Stimulated activated CD4-positive, alpha-beta T cell treated with anti-CD3 and anti-CD28 coated beads, Interleukin-2, amount 100 ng/mL, for 24 hours (primary cell): ENCODE measurements at places on chromosomes 1 and 21.
A peak's percentile ranks its signal among the peaks of the same experiment; 100 is the strongest.

DNA sequence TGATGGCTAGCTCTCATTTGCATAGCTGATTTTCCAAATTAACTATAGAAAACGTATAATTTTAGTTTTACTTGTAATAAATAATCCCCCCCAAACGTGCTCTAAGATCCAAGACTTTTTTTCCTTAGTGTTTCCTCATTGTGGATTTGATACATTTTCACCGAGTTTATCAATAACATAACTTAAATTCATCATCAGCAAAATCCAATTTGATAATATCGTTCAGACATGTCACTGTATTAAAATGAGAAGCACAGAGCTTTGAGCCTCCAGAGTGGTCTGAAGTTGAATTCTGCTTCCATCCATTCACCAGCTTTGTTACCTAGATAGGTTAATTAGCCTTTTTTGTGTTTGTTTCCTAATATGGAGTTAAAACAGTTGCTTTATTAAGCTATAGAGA, 51.7 kb downstream of the IVNS1ABP start:
- no peak for DNase-seq

DNA sequence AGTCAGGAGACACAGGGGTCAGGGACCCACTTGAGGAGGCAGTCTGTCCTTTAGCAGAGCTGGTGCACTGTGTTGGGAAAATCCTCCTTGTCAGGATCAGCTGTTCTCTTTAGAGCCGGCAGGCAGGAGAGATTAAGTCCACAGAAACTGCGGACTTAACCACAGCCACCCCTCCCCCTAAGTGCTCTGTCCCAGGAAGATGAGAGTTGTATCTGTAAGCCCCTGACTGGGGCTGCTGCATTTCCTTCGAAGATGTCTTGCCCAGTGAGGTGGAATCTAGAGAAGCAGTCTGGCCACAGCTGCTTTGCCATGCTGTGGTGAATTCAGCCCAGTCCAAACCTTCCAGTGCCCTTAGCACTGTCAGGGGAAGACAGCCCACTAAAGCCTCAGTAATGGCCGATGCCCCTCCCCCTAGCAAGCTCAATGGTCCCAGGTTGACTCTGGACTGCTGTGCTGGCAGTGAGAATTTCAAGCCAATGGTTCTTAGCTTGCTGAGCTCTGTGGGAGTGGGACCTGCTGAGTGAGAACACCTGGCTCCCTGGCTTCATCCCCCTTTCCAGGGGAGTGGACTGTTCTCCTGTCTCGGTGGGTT, 172.8 kb downstream of the ST6GALNAC3 start:
- no peak for DNase-seq

GRCh38 chr21:39136711-39137110, 46.5 kb downstream of the PSMG1 start:
- DNase-seq: no peak

DNA sequence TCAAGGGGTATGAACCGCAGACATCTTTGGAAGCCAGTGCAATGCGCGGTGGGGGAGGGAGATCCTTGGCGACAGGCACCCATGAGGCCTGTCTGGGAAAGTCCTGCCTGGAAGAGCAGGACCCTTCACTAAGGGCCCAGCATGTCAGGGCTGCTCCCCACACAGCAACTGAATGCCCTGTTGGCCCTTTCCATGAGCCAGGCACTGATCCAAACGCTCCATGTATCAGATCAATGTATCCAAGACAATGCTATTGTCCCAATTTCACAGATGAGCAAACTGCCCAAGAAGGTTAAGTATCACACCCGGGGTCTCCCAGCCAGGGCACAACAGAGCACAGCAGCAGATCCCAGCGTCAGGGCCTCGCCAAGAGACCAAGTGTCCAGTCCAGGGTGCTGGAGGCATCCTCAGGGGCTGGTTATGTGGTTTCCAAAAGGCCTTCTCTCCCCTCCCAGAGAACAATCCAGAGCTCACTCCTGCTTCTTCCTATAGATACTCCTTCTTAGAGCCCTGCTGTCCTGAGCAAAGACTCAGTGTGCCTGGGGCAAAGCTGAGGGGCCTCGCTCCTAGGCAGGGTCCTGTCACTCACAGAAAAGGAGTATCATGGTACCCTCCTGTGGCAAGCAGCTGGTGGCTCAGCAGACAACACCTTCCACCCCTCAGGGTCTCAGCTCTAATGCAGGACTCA, 328.0 kb downstream of the NPHP4 start:
- no peak for DNase-seq

DNA sequence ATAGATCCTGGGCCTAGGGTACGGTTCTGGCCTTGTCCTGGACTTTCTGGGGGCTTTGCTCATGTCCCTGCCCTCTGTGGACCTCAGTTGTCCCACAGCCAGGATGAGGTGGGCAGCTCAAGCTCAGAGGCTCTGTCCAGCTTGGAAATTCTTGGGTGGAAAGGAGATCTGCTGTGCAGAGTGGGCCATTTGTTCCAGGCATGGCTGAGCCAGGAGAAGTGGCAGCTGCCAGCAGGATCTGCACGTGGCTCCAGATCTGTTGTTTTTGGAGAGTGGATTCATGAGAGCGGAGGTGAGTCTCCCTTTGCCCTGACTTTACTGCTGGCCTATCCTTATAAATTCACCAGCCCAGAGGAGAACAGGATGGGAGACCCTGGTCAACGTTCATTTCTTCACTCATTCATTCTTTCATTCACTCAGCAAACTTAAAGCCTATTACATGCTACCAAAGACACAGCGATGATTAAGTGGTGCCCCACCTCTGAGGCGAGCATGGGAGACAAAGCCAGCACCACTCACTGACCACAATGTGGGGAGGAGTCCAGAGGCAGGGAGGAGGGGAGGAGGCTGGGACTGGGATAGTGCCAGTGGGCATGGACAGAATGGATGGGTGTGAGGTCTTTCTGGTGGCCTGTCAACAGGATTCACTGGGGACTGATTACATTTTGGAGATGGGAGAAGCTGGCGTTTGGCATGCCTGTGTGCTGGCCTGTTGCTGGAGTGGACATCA, 205.1 kb downstream of the TRABD2B start:
- no peak for DNase-seq

- DNase-seq: peak; percentile 18
Measured at GRCh38 chr1:26283871-26284596, 4.1 kb downstream of the SH3BGRL3 start.

DNA sequence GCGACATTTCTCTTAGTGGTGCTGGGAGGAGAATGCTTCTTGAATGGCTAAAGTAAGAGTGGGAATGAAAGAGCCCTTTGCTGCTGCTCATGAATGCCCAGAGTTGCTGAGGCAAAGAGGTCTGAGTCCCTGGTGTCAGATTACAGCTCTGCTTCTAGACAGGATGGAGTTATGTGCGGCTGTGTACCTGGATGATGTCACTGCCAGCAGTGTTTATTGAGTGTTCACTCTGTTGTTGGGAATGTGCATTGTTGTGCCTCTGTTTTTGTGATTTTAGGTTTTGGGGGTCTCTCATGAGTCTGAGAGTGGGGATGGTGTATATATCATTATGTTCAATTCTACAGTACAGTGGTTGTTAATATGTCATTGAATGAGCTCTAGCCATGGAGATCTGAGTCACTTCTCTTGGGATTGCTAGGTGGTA, 2.7 kb downstream of the CDC14A start:
- no peak for DNase-seq

GRCh38 chr1:185338719-185339622, 21.9 kb upstream of the IVNS1ABP start:
- peak; percentile 17 for DNase-seq

- no peak for DNase-seq
Measured at GRCh38 chr1:43844114-43844513, 89.5 kb upstream of the ARTN start.

GRCh38 chr1:166029196-166029945, 137.4 kb downstream of the FAM78B start:
- DNase-seq: no peak
